ENCODE measurements at places on chromosomes 1 and 21.

DNA sequence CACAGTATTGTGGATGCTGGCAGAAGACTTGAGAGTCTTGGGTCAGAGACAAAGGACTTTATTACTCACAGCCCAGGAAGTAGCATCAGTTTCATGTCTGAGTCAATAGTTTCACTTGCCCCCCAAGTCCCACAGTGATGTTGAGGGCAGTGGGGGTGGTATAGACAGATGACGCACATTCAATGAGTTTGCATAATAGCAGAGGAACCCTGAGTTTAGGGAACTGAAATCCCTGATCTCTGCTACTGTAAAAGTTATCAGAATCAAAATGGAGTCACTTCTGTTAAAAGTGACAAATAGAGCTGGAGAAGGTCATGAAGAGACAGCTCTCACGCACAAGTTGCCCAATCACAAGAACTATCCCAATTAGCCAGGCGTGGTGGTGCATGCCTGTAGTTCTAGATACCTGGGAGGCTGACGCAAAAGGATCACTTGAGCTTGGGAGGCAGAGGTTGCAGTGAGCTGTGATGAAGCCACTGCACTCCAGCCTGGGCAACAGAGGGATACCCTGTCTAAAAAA, 11.5 kb upstream of the HCRTR1 start:
- DNase-seq = no peak

GRCh38 chr1:114219172-114219868, 65.7 kb upstream of the SYT6 start:
- DNase-seq = no peak

GRCh38 chr1:244919320-244920282, 55.3 kb upstream of the HNRNPU start:
- DNase-seq = no peak

DNA sequence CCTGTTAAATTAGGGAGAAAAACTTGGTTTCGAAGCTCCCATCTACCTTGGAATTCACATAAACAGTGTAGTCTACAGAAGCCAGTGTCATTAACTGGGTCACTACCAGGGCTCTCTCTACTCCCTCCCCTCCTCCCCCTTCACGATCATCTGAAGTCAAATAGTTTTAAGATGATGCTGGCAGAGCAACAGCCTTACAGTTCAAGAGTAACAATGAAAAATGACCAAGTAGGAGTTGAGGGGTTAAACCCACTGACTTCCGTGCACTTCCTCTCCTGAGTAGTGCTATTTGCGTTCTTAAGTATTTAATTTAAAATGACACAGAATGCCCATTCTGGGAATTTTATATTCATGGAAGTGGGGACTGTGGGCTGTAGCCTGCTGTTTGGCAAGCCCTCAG, 236.9 kb downstream of the SIPA1L2 start:
- no peak for DNase-seq

DNA sequence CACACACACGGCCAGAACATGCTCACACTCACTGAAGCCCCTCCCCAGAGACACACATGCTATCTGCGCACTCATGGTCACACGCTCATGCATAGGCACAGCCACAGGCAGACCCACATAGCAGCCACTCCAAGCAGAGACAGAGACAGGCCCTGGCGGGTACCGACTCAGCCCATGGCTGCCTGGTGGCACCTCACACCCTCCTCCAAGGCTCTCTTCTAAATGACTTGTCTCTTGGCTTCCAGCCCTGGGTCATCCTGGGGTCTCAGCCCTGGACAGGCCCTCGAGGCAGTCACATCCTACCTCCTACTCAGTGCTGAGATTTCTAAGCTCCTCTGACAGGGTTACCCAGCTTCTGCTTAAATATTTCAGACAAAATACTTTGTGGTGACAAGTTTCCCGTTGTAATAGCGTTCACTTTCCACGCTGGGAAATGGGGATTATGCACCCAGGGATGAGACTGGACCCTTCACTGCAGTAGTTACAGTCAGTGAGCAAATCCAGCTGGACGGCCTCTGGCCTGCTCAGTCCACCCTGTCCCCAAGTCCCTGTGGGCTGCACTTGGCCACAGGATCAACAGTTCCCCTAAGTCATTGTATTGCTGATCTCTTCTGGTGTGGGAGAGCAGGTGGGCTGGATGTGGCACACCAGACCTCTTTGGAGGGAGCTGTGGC, 2.9 kb upstream of the NFASC start:
- DNase-seq = no peak

DNA sequence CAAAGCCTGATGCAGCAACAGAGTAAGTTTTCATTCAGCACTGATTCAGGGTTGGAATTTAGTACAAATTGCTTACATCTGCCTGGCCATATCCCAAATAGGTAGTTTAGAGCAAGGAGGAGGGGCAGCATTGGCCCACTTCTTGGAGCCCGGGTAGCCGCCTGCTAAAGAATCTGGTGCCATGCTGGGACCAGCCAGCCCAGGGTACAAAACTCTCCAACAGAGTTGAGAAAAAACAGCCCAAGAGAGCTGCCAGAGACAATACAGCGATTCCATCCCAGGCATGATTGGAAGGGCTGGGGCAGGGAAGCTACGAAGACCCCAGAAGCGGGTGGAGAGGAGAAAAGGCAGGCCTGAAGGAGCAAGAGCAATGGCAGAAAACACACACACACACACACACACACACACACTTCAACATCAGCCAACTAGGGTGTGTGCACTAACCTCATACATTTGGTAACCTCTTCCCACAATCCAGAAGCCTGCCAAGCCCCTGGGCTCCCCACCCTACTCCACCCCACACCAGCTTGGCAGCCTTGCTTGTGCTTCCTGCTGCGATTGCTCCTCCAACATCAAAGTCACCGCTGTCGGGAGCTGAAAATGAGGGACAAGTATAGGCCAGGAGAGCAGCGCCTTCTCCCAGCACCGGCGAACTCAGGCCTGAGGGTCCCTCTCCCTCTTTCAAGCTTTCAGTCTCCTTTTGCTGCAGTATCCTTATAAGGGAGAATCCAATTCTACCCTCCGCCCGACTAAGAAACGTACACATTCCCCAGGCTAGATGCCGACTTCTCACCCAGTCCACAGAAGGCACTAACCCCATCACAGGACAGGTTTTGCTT, 1.2 kb downstream of the PIK3C2B start:
- DNase-seq = no peak

- no peak for DNase-seq
Observed at GRCh38 chr1:178094739-178095645, 1.1 kb downstream of the RASAL2 start.

GRCh38 chr1:18886003-18886335, 16.4 kb downstream of the ALDH4A1 start:
- no peak for DNase-seq

GRCh38 chr1:57986432-57986831, 560.1 kb downstream of the OMA1 start:
- DNase-seq = no peak

GRCh38 chr1:157983787-157984186, 9.7 kb upstream of the KIRREL1 start:
- no peak for DNase-seq

DNA sequence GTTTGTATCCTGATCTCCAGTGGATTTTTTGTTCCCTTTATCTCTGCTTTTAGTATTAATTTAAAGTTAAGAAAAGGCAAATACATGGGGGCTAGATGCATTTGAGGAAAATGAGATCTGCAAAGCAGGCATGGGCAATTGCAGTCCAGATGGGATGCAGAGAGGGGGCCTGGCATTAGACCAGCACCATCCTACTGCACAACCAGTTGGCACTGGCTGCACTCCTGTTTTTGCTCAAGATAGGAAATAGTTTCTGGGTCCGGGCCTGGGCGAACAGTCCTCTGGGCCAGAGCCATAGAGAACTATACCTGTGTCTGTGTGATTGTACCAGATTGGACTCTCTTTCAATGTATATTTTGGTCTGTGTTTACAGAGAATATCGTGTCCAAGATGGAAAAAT, 34.0 kb upstream of the LEPR start:
- no peak for DNase-seq

DNA sequence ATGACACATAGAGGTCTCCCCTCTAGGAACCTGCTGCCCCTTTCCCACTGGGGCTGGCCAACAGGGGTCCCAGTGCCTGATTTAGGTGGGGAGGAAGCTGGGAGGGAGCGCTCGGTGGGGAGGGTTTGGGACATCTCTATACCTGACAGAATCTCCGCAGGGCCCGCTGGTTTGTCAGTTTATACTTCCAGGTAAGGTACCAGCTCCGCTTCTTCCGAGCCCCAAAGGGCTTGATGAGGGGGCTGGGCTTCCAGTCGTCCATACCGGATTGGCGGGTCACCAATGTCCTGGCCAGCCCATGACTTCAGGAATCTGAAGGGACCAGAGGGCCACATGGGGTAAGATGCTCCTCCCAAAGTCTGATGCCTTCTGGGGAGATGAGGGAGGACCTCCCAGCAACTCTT, 672 bp downstream of the POMGNT1 start:
- DNase-seq = no peak

DNA sequence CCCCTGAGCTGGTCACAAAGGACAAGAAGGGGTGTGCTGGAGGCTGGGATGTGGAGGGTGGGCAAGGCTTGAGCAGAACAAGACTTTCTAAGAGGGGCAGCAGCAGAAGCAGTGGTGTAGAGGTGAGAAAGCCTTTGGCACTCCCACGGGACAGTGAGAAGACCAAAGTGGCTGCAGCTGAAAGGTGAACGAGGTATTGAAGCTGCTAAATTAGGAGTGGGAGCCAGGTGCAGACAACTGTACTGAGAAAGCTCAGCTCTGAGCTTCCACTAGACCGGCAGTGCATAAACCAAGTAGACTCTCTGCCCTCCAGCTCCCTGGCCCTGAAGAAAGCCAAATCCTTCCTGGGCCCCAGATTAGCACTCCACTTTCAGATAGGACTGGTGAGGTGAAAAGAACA, 93.0 kb downstream of the VWA5B1 start:
- no peak for DNase-seq

GRCh38 chr1:34915521-34915920, 13.9 kb downstream of the DLGAP3 start:
- DNase-seq = no peak

- DNase-seq = no peak
Observed at GRCh38 chr1:28112388-28113241, 24.2 kb upstream of the EYA3 start.

- DNase-seq = no peak
Observed at GRCh38 chr1:39116860-39117728, 87.4 kb upstream of the MACF1 start.

- no peak for DNase-seq
Observed at GRCh38 chr1:211885747-211886522, 55.4 kb upstream of the LPGAT1 start.

DNA sequence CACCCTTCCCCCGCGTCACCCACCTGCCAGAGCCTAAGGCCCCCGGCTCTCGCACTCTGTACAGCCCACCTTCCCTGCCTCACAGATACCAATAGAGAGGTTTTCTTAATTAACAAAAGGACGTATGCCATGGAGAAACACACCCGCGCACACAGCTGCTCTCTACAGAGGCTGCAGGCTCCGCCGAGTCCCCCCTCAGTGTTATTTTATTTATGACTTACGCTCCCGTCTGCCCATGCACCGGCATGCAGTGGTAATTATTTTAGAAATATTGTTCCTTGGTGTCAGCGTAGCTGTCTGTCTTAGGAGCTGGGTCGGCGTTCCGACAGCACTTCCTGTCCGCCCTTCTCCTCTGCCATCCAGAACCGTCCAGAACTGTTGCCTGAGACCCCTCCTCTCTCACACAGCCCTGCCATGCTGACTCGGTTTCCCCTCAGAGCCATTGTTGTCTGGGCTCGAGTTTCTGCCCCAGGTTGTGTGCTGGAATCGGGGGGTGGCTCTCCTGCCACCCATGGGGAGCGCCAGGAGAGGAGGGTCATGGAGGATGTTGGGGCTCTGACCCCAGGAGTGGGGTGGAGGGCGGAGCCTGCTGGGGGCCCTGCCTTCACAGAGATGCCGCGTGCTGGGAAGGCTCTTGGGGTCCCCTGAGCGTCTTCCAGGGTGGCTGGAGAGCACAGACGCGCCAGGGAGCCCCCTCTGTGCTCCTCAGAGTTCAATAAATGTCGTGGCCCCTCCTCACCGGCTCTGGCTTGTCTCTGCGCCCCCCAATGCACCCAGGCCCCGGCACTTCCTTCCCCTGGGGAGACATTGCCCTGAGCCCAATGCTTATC, 39.6 kb upstream of the COL6A1 start:
- no peak for DNase-seq

DNA sequence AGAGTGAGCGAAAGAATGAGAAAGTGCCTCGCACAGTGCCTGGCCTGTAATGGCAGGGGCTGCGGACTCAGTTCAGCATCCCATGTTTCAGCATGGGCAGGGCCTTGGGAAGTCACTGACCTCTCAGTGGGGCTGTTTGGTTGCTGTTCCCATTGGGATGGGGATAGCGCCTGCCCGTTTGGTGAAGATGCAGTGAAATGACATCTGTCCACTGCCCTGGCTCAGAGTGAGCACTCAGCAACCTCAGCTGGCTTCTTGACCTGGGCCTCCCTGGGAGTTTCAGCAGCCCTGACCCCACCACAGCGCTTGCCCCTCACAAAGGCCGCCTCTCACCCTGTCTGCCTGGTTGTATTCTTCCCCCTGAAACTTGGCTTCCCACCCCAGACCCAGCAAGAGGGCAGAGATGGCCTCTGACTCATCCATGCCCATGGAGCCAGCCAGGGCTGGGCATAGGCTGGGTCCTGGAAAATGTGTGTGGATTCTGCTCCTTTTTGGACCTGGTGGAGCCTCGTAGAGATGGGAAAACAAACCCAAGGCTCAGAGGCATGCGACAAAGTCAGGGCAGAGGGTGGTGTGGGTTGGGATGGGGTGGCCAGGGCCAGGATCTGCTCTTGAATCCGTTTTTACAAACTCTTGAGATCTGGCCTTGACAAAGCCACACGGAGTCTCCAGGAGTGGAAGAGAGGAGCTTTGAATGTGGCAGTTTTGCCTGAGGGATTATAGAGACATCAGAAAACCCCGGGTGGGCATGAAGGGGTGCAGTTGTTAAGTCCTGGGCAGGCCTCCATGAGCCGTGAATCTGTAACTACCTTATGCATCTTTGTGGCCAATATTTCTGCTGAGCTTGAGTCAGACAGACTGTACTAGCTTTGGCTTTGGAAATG, 1.2 kb downstream of the XKR8 start:
- DNase-seq = no peak

DNA sequence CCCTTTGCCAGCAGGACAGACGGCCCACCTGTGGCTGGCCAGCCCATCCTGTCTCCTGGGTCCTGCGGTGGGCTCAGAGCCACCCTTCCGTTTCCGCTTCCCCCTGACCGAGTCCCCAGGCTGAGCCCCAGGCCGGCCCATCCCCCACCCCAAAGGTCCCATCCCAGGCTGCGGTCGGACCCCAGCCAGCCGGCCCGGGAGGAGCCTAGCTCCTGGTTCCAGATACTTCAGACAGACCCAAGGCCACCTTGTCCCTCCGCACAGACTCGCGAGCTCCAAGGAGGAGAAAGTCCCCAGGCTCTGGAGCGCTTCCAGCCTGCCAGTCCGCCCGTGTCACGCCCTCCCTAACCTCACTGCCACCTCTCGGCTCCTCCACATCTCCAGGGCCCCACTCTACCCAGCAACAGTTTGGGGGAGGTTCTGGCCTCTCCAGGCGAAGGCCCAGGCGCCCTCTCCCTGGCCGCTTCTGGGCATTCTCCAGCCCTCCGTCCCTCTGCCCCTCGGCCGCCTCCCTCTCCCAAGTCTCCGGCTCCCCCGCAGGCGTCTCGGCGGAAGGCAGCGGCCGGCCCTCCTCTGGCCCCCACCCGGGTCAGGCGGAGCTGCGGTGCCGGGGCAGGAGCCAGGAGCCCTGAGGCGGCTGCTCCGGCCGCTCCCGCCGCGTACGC, 835 bp downstream of the LRRN2 start:
- no peak for DNase-seq
